ENCODE measurements at places on chromosomes 1 and 21. TPM values are rescaled to one million over a fixed set of nuclear protein-coding genes. Genes with fewer than 3 reads are reported as not detected.

GRCh38 chr21:45855248-45855811 lies 126.2 kb upstream of the COL6A1 start:
- DNase-seq, result peak; percentile 30

DNA sequence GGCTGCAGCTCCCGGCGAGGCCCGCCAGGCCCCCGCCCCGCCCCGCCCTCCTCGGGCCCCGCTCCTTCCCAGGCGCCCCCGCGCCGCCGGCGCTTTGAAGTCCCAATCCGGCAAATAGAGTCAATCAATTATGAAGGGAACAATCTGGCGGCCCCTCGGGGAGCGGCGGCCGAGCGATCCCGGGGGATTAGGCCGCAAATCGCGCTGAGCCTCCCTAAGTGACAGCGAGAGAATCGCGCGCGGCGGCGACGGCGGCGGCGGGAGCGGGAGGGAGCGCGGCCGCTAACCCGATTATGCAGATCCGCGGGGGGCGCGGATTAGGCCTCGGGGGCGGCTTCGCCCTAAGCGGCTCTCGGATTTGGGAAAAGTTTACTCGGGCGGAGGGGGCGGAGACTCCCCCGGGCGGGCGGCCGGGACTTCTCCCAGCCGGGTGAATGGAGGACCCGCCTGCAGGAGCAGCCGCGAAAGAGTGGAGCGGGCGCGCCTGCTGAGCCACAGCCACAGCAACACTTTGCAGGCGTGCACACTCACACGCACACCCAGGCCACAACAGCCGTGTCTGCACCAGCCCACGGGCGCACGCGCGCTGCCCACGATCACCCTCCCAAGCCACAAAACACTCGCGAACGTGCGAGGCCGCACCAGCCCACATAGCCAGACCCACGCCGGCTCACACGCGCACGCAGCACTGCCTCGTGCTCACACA lies 23.0 kb upstream of the DMBX1 start:
- no peak for DNase-seq

GRCh38 chr1:117671781-117672501 lies 66.1 kb downstream of the TENT5C start:
- peak; percentile 51 for DNase-seq

GRCh38 chr1:41101950-41102607 lies 80.6 kb upstream of the SLFNL1 start:
- peak; percentile 91 for DNase-seq

The SORT1 gene
- total RNA-seq, result 3.6 TPM

Data from left lobe of liver (tissue), 2 donors.